ENCODE measurements at places on chromosomes 5 and 9.

GRCh38 chr5:63959177-63959982 lies 2.9 kb downstream of the HTR1A start:
- DNase-seq = no peak

GRCh38 chr5:50711280-50711679 lies 44.8 kb downstream of the PARP8 start:
- DNase-seq = peak; percentile 34

- no peak for DNase-seq
Observed at GRCh38 chr5:135456238-135457099, 4.3 kb upstream of the TIFAB start.

- DNase-seq = no peak
Observed at GRCh38 chr9:37730839-37731238, 22.8 kb upstream of the TRMT10B start.

DNA sequence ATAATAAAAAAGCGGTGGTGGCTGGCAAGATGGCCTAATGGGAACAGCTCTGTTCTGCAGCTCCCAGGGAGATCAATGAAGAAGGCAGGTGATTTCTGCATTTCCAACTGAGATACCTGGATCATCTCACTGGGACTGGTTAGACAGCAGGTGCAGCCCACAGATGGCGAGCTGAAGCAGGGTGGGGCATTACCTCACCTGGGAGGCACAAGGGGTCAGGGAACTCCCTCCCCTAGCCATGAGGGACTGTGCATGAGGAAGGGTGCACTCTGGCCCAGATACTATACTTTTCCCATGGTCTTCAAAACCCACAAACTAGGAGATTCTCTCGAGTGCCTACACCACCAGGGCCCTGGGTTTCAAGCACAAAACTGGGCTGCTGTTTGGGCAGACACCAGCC lies 45.6 kb upstream of the PTGER4 start:
- no peak for DNase-seq

- no peak for DNase-seq
Observed at GRCh38 chr9:136333486-136333885, 6.1 kb downstream of the GPSM1 start.

DNA sequence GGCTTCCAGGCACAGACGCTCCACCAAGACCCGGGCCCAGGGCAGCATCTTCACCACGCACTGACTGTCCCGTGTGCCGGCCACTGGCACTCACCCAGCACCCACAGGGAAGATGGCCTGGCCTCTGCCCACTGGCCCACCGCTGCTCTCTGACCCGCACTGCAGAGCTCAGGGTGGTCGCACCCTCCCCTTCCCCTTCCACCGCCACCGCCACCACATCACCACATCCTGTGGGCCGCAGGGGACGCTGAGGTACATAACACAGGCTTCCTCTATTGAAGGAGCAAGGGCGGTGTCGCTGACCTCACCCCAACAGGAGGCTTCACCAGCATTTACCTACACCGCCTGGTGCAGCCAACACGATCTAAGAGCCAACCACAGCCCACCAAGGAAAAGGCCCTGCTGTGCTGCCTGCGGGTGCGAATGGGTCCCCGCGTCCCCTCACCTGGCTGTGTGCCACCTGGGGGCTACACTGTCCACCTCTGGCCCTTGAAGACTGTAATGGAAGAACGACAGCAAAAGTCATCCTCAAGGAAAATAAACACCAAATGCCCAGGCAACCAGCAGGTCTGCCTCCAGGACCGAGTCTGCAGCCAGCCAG lies 101.8 kb downstream of the CAMSAP1 start:
- DNase-seq = no peak

GRCh38 chr9:77128125-77128789 lies 49.1 kb upstream of the VPS13A start:
- DNase-seq = no peak

DNA sequence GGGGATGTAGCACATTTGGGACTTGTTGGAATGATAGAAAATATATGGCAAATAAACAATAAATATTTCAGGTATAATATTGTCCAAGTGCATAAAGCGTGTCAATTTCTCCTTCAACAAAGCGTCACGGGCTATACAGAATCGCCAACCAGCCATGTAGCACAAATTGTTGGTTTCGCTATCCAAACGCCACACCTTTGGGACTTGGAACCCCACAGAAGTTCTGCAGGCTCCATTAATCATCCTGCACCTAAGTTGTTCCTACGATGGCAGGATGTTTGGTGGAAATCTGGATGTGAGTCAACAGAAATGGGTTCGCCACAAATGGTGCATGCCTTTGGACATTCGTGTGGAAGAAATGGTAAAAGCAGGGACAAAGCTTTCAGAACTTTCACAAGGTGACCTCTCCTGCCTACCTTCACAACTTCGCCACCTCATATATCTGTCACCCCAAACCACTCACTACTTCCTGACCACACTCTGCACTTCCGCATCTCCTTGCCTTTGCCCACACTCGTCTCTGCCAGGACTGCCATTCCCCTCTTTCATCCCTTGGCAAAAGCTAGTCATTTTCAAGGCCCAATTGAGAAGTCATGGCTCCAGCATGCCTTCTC lies 95.7 kb downstream of the LHFPL2 start:
- DNase-seq = no peak

DNA sequence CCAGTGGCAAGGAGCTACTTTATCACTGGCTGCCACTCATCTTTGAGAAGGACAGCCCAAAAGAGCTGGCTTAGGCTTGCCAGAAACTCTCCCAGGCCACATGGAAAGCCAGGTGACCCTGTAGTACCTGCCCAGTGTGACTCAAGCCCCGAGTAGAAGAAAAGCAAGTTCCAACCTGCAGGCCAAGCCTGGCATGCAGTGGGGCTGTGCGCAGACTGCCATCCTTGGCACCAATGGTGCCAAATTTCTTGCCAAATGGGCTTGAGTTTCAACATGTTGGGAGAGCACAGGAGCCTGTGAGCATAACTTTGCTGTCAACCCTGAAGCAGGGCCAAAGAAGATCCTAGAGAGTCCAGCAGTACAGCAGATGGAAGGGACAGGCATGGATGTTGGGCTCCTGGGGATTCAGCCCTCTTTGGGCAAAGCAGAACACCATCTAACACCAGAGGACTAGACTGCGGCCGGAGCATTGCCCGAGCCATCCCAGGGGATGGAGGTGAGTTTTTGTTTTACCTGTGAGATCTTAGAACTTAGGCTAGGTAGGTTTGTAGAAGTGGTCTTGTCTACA lies 27.3 kb upstream of the SHB start:
- DNase-seq = no peak

- no peak for DNase-seq
Observed at GRCh38 chr5:121408778-121409177, 442.9 kb upstream of the FTMT start.

GRCh38 chr5:16147179-16147900 lies 32.3 kb downstream of the MARCHF11 start:
- DNase-seq = no peak

DNA sequence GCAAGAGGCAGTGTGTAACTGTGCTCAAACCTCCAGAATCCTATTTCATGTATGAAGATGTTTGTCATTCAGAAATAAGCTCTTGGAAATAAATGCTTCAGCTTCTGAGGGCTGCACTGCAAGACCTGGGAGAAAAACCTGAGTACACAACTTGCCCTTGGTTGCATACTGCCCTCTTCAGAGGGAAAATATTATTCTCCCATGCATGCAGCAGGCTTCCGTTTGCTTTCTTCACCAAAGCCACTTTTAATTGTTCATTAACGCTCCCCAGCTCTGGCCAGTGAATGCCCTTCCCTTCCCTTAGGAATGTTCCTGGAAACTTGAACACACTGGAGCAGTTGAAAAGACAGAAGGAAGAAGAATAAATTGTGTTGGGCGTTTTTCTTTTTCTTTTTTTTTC lies 2.5 kb upstream of the WHRN start:
- no peak for DNase-seq

- no peak for DNase-seq
Observed at GRCh38 chr5:103260951-103261350, 2.4 kb downstream of the MACIR start.
